Stimulated activated CD8-positive, alpha-beta memory T cell treated with anti-CD3 and anti-CD28 coated beads, Interleukin-15, amount 100 ng/mL, for 4 hours (primary cell): ENCODE measurements at places on chromosomes 3 and 15.

- DNase-seq: no peak
These were observed 269.2 kb downstream of the ZBBX start for GRCh38 chr3:167110901-167111300.

- no peak for DNase-seq
These were observed 11.4 kb downstream of the RAB6B start for GRCh38 chr3:133884054-133884886.

- DNase-seq: no peak
These were observed 10.3 kb downstream of the RTP1 start for GRCh38 chr3:187207624-187208023.

GRCh38 chr3:142633073-142633472, 36.9 kb downstream of the PLS1 start:
- no peak for DNase-seq

DNA sequence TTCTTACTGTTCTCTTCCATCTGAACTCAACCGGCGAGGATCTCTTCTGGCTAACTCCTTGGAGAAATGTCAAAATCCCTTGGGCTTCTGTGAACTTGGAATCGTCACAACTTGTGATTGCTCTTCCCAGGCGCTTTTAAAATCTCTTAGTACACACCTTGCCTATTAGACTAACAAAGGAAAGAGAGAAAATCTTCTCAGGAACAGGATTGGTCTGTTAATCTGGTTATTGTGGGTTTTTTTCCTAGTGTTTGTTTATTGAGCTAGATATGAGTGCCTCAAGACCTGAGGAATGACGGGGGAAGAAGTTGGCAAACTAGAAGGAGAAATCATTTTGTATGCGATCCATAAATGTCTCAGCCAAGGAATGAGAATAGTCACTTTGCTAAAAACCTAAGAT, at the start of gene ATP13A5:
TSS of gene ATP13A5 (minus strand) at position 48 of the 400 bp plus-strand sequence. CDS start at position 20, 28 bp downstream.
- DNase-seq: no peak

GRCh38 chr15:76098685-76099084, 38.9 kb downstream of the TMEM266 start:
- DNase-seq: no peak

DNA sequence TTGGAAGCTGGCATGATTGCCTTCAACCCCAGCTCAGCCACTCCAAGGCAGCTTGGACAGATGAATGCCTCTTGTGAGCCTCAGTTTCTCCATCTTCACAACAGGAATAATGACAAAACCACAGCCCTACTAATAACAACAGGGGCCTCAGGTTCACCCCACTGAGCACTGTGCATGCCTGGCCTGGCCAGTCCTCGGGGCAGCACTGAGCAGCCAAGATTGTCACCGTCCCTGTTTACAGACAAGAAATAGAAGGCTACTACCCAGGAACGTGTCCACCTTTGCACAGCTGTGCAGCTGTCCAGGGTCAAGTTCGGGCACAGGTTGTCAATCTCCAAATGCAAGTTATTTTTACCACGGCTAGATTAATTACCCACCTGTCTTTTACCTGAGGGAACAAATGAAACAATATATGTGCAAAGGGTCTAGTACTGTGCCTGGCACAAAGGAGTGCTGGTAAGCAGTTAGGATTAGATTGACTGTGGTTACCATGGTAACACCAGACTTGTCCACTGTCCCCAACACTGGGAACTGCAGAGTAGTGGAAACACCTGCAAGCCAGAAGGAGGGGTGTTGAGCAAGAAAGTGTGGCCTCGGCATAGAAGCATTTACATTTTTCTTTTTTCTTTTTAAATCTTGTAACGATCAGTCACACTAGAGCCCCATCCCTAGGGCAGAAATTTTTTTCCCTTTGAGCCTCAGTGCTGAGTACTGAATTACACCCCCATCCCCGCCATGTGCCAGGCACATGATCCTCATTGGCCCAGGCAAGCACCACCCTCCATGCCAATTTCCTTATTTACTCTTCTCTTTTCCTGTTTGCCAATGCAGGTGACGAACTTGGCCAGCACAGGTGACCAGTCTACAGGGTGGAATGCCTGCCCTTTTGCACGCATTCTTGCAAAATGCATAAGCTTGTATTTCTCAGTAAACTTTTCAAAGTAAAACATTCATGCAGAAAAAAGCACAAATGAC, 66.3 kb upstream of the SLC6A6 start:
- DNase-seq: no peak

DNA sequence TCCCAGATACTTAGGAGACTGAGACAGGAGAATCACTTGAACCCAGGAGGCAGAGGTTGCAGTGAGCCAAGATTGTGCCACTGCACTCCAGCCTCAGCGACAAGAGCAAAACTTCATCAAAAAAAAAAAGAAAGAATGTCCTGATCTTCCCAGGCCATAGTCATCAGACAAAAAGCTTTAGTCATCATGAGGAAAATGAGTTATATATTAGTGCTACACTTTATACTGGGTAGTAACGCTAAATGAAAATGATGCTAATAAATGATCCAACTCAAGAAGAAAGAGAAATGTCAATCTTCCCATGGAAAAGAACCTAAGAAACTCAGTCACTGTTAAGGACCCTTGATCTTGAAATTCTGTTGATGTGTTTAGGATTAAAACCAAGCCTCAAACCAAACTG, 26.3 kb upstream of the TRIM59 start:
- no peak for DNase-seq

- no peak for DNase-seq
These were observed 54.7 kb downstream of the GJD2 start for GRCh38 chr15:34699968-34700640.

GRCh38 chr3:122406198-122406597, 9.7 kb downstream of the WDR5B start:
- no peak for DNase-seq

- no peak for DNase-seq
These were observed 478.0 kb downstream of the GABRG3 start for GRCh38 chr15:27448986-27449385.

GRCh38 chr3:134080761-134081160, 51.0 kb upstream of the SLCO2A1 start:
- no peak for DNase-seq

GRCh38 chr15:81400640-81401236, 26.7 kb upstream of the TMC3 start:
- no peak for DNase-seq

DNA sequence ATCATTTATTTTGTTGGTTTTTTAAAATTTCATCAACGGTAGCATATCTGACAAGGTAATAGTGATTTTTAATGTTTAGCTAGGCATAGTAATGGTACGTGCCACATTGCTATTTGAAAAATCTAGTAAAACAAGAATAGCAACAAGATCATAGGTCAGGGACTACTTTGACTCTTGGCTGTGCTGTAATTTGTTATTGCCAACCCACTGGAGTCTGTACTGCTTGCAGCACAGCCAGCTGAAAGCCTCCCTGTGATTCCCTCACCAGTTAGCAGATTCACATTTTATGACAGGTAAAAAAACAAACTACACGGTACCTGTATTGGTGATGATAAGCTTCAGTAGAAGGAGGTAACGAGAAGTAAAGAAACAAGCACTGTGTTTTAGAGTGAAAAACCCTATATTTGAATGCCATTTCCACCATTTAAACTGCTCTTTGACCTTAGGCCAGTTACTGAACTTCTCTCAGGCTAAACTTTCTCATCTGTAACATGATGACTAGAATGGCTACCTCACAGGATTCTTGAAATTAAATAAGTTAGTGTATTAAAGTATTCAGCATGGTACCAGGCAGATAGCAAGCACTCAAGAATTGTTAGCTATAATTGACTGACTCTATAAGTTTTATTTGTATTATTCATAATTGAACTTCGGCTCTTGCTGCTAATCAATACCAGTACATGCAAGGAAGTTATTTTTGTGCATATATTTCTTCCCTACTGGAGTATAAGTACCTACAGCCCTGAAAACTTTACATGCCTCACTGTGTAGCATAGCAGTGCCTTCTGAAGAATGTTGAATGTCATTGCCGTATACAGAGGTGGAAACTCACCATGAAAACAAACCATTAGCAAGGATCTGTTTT, 16.1 kb downstream of the FILIP1L start:
- no peak for DNase-seq

DNA sequence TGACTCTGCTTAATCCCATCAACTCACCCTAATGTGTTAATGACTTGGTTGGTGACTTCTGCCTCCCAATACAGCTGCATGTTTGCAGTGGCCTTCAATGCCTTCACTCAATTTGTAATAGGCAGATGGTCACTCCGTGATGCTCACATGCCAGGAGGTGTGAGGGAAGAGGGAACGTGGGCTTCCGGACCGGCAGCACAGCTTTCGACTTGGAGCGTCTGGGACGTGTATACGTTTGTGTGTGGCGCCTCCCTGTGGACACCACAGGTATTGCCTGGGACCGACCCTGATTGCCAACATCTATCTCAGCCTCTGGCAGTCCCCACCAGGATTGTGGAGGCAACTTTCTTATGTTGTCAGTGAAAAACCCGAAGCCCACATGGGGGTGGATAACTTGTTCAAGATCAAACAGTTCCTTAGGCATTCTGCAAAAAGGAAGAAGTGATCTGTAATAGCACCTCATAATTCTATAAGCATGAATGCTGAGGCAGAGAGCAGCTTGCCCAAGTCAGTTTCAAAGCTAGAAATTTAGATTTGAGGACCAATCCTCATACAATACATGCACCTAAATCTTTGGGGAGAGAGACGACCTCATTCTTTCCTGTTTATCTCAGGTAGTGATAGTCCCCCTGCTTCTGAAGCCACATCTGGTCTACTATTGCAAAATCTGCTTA, 16.9 kb downstream of the MRPL46 start:
- no peak for DNase-seq

GRCh38 chr3:60514866-60515265, 736.4 kb downstream of the FHIT start:
- no peak for DNase-seq

DNA sequence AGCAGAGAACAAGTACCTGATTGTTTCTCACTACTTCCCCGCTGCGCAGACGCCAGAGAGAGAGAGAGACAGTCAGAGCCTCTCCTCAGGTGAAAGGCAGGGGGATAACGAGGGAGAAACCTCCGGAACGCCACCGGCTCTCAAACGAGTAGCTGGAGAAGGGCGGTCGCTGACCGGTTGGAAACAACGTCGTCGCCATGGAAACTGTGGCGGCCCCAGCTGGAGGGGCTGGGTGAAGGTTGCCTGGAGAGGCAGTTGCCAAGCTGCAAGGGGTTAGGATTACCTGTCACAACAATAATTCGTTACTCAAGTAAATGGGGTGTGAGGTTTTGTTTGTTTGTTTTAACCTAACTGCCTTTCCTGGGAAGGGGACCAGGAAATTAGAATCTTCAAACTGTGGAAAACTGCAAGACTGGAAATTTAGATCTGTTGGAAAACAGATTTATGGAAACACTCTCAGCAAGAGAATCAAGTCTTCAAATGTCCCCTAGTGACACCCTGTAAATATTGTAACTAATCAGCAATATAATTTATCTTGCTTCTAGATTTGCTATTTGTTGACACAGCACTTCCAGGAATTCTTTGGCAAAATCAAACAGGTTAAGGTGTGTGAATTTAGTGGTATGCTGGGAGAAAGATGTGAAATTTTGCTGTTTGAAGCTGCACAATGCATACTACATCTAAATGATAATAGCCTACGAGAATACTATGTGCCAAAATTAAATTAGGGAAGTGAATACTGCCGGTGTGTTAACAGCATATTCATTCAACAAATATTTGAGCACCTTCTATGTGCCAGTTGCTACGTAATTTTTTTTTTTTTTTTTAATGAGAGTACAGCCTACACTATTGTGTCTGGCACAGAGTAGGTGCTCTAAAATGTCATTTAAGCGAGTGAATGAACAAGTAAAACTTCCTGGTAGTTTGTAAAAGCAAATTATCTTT, at the start of gene DNAH12:
TSS of gene DNAH12 (minus strand) at position 164 of the 945 bp plus-strand sequence. CDS start 1,474 bp downstream, outside the sequence.
- DNase-seq: no peak

GRCh38 chr15:42048080-42048820, 27.4 kb upstream of the PLA2G4E start:
- no peak for DNase-seq

DNA sequence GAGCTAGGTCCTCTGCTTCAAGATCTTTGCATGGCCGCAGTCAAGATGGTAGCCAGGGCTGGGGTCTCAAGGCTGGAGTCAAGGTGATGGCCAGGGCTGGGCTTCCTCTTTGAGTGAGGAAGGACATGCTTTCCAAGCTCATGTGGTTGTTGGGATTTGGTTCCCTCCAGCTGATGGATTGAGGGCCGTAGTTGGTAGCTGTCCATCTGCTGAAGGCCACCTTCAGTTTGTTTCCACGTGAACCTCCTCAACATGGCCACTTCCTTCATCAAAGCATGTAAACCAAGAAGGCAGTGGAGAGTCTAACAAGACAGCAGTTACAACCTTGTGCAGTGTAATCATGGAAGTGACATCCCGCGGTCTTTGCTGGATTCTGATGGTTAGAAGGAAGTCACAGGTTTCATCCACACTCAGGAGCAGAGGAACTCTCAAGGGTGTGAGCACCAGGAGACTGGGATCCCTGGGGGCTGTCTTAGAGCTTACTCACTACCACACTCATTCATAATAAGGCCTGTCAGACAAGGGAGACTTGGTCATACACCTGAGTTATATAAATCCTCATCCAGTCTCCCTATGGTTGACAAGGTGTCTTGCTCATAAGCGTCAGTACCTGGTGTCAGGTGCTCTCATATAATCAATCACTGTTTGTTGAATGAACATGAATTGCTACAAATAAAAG, 42.1 kb downstream of the ABHD5 start:
- DNase-seq: no peak

GRCh38 chr3:169362301-169362700, 301.2 kb downstream of the MECOM start:
- no peak for DNase-seq

GRCh38 chr15:47688573-47689086, 28.7 kb upstream of the SEMA6D start:
- no peak for DNase-seq

- DNase-seq: no peak
These were observed 90.0 kb upstream of the SLC6A6 start for GRCh38 chr3:14312375-14312774.

- DNase-seq: no peak
These were observed 299.1 kb upstream of the TRIM42 start for GRCh38 chr3:140378571-140379340.

DNA sequence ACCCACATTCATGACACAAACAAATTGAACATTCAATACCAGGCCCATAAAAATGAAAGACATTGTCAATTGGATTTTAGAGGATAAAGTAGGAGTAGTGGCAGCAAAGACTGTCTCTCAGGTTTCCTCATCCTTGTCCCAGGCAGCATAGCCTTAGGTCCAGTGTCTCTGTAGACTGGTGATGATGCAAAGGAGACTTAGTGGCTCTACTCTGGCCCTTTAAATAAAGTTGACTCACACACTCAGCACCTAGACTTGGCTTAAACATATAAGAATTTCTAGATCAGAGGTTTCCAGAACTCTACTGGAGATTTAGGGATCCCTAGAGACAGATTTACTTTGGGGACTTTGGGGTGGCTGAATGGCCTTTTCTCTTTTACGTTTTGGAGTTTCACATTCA, 166.6 kb downstream of the NR1D2 start:
- DNase-seq: no peak

DNA sequence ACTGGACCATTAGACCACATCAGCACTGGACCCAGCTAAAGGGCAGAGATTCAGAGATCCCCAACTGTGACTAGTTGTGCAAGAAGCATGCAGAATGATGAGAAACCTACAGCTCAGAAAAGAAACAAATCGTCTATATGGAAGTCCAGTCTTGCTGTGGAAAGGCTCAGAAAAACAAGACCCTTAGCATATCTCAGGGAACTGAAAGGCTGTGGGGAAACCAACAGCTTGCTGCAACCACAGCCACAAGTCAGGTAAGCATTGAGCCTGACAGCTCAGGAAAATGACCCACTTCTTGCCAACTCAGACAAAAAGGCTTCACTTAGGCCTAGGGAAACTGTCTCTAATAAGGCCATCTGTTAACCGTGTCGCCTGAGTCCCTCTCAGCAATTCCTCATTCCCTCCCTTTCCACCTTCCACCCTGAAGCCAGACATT, 145.6 kb downstream of the LSAMP start:
- DNase-seq: no peak

GRCh38 chr3:90145094-90145860, 1037.9 kb downstream of the EPHA3 start:
- no peak for DNase-seq
